ENCODE measurements at places on chromosomes 6 and 20.
A peak's percentile ranks its signal among the peaks of the same experiment; 100 is the strongest.

- no peak for DNase-seq
These were observed 173.2 kb downstream of the PDE7B start for GRCh38 chr6:136024711-136025110.

DNA sequence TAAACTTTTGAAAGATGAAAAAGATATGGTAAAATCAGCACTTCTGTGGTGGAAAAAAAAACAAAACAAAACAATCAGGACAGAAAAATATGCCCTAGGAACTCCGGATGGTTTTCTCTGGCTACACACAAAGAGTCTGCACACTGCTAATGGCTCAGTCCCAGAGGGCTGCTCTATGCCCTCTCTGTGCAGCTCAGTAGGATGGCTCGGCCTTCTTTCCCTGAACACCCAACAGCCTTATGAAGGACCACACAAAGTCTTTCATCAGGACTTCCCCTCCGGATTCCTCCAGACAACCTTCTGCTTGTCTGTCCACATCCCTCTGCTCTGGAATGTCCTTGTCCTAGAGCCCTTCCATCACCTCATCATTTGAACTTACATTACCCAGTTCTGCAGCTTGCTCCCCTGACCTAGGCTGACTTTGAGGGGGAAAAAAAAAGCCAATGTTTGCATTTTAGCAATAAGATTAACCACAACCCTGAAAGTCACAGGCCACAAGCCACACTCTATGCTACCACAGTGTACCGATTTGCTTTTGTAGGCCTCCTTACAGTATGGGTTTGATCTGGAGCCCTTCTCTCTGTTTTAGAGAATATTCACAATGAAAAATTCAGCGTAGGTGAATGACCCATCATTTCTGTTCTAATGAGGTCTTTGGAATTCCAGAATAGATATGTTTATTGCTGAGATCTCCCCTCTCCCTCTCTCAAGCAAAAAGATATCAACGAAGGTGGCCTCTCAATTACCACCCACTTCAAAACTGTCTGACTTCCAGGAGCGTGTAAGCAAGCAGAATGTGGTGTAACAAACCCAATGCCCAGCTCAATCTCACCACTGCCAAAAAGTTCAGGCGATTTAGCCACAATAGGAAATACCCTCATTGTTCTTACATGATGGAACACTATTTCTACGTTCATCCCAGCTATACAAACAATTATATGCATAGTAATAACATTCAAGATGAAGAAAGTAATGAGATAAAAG is 164.0 kb downstream of the GMDS start:
- DNase-seq, result no peak

DNA sequence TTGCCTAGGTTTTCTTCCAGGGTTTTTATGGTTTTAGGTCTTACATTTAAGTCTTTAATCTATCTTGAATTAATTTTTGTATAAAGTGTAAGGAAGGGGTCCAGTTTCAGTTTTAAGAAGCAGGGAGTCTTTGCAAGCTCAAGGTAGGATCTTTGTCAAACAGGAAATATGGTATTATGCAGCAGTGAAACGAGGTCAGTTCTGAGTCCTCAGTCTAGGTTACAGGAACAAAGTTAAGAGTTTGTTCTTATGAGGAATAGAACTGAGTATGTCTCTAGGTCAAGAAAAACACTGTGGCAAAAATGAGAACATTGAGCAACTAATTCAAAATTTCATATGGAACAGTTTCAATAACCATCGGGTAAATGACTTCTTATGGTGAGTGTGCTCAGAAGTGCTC is 63.6 kb downstream of the GCLC start:
- no peak for DNase-seq

- DNase-seq, result no peak
These were observed 144.7 kb upstream of the RPS6KA2 start for GRCh38 chr6:166771701-166772100.

- no peak for DNase-seq
These were observed 555.8 kb downstream of the PKHD1 start for GRCh38 chr6:51531623-51532022.

GRCh38 chr20:34231634-34232033 is 9.6 kb upstream of the ASIP start:
- DNase-seq, result no peak

DNA sequence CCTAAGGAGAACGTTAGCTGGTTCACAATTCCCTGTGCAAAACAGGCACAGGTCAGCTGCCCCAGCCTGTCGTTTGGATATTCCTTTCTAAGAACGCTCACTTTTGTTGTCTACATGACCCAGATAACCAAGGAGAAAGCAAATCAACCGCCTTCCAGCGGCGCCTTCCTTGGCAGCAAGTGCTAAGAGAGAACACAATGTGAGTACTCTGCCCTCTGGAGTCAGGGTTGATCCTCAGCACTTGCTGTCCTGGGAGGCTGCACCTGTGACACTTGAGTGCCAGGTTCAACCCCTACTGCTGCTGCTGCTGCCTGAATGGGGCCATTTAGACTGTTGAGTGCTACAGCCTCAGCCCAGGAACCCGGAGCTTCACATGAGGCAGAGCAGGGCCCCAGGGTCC is 36.8 kb downstream of the OVOL2 start:
- DNase-seq, result no peak

GRCh38 chr6:36327226-36327918 is 9.3 kb downstream of the BNIP5 start:
- DNase-seq, result no peak

GRCh38 chr6:2639896-2640295 is 110.8 kb downstream of the MYLK4 start:
- DNase-seq, result no peak

DNA sequence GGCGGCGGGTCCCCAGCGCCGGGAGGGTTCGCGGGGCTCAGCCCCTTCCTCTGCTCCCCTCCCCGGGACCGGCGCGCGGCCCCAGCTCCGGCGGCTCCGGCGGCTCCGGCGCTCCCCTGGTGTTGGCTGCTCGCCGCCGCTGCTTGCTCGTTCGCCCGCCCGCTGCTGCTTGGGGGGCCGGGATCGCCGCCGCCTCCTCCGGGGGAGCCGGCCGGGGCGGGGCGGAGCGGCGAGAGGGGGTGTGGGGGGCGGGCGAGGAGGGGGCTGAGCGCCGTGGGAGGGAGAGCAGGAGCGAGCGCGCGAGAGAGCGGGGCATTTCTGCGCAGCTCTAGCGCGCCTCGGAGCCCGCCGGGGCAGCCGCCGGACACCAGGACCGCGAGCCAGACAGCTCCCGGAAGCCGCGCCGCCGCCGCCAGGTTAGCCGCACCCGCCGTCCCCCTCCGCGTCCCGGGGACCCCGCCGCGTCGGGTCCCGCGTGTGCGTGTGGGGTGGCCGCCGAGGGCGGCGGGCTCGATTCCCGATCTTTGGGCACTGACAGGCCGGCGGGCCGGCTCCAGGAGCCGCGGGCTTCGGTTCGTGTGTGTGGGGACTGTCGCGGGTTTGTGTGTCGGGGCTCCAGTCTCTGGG is 62.0 kb upstream of the EPB41L1 start:
- DNase-seq, result no peak

- DNase-seq, result no peak
These were observed 197.1 kb upstream of the PLN start for GRCh38 chr6:118350881-118351430.

DNA sequence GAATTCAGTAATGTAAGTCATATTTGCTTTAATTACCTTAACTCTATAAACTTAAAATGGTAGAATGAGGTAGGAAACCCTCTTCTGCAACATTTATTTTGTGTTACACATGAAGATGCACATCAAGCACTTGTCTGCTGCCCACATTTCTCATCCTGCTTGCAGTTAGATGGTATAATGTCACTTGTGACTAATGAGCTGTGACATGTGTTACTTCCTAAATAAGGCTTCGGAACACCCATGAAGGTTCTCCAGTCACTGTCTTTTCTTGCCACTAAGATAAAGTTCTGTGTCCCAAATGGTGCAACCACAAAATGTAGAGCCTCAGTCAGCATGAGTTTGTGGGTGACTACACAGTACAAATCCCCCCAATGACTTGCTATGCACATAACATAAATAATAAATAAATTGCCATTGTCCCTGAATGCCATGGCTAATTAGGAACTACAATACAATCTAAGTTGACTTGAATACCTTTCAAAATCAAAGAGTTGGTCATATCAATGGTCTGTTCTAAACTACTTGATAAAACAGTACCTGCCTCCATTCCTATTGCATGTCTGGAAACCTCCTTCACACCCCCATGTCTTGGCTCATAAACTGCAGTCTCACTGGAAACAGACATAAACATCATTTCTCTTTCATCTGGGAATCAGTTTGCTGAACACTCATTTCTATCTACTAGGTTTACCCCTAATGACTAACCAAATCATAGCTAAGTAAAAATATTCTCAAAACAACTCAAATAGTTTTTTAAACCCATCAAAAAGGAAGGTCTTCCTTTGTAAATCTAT is 157.2 kb downstream of the PTPRK start:
- DNase-seq, result no peak

- DNase-seq, result no peak
These were observed 203.8 kb upstream of the LRFN2 start for GRCh38 chr6:40791004-40791403.

DNA sequence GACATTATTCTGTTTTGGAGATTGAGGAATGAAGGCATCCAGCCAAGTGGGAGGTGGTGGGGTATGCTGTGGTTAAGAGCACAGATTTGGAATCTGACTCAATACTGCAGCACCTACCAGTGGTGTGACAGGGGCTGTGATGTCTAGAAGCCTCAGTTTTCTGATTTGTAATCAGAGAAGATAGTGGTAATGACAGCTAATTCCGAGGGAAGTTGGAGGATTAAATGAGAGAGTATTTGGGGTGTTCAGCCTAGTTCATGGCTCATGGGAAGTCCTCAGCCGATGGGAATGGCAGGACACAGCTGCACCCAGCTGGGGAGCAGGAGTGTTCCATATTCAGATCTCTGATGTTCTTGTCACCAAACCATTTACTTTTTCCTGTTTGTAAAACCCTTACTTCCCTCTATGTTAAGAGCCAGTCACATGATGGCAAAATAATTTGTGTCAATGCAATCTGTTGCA is 9.3 kb downstream of the SLC9A8 start:
- DNase-seq, result no peak

- peak; percentile 40 for DNase-seq
These were observed 45.7 kb upstream of the TINAG start for GRCh38 chr6:54262499-54262898.

GRCh38 chr6:109722564-109723254 is 31.6 kb downstream of the FIG4 start:
- no peak for DNase-seq
